ENCODE measurements at places on chromosomes 12 and 14.

DNA sequence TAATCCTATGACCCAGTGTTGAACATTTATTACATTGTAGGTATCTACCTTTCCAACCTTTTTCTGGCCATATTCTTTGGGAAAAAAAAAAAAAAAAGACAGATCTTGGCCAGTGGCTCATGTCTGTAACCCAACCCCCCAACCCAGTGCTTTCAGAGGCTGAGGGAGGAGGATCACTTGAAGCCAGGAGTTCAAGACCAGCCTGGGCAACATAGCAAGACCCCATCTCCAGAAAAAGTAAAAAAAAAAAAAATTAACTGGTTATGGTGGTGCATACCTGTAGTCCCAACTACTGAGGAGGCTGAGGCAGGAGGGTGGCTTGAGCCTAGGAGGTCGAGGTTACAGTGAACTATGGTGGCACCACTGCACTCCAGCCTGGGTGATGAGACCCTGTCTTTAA lies 58.1 kb downstream of the ACACB start:
- DNase-seq, result no peak

- no peak for DNase-seq
Observed at GRCh38 chr14:32327255-32327961, 1.7 kb upstream of the AKAP6 start.

DNA sequence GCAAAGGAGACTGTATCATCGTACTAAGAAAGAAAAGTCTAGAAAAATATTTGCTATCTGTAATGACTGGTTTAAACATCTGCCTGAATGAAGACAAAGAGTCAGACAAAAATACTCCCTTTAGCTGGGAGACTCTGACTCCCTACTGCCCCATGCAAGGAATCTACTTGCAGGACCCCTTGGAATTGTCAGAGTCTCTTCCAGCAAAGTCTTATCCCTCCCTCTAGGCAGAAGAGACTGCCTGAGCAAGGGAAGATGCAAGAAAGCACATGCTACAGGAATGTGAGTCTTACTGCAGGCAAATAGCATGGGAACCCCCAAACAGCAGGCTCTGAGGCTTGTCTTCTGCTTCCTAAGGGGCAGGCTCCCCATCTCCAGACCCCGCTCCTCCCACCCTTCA lies 154.0 kb downstream of the KCNA5 start:
- DNase-seq, result no peak

DNA sequence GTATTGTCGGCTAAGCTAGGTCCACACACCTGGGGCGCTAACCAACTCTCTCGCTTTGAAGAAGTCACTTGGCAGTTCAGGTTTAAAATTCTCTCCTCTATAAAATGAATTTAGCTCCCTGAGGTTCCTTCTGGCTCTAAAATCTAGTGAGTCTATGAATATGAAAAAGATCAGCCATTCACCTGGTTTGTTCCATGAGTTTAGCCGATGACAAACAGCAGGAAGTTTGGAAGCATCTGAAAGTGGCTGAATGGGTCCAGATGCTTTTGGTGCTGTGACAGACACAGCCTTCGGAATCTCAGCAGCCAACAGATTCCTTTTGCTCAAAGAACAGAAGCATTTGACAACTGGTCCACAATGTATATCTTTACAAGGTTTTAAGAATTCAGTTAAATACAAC lies 73.4 kb upstream of the FOXN3 start:
- no peak for DNase-seq

DNA sequence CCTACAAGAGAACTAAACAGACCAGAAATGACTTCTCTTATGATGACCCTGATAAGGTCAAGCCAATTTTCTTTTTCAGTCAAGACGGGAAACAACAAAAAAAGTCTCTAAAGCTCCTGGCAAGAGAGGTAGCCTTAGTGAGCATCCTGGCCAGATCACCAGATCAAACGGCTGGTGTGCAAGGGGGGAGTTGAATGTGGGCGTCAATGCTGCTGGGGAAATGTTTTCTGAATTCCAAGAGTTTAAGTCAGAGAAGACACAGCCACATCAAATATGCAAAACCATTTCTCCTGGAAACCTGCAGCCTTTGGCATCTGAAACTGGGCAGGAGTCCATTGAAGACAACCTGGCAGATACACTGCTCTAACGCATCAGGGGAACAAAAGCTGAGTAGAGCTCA lies 16.0 kb upstream of the SELPLG start:
- DNase-seq, result peak; percentile 87

GRCh38 chr14:36979863-36980262 lies 192.5 kb downstream of the SLC25A21 start:
- no peak for DNase-seq

DNA sequence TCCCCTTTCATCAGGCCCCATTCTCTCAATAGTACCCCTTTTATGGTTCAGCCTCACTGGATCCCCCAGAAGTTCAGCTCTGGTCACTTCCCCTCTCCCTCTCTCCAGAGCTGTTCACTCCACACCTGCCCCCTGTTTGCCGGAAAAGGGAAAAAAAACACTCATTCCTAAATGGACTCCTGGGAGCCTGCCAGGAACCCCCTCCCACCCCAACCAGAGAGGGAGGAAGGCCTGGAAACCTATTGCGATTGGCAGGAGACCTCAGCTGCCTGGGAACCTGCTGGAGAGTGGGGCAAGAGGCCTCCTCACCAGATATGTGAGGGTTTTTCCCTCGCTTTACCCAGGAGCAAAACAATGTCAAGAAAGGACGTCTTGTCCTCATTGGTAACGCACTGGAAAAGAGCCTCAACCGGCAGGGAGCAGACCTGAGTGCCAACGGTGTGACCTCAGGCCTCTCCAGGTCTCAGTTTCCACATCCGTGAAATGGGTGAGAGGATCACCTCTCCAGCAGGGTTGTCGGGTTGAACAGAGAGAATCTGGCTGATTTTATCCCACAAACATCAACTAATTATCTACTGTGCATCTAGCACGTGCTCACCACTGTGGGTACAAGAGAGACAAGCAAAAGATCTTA lies 4.6 kb downstream of the DTX1 start:
- no peak for DNase-seq

DNA sequence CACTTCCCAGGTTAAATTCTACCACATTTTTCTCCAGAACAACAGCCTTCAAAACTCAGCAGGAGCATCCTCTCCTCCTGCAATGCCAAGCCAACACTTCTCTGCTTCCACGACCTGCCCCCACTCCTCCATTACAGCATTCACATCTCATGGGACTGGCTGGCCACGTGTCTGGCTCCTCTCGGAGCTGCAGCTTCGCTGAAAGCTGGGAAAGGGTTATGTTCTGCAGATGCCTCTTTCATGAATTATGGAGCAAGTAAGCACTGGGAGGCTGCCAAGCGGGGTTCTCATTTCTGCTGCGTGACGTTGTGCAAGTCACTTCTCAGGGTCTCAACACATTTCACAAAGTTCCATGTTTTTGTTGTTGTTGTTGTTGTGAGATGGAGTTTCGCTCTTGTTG lies 142.2 kb upstream of the RFLNA start:
- peak; percentile 28 for DNase-seq

DNA sequence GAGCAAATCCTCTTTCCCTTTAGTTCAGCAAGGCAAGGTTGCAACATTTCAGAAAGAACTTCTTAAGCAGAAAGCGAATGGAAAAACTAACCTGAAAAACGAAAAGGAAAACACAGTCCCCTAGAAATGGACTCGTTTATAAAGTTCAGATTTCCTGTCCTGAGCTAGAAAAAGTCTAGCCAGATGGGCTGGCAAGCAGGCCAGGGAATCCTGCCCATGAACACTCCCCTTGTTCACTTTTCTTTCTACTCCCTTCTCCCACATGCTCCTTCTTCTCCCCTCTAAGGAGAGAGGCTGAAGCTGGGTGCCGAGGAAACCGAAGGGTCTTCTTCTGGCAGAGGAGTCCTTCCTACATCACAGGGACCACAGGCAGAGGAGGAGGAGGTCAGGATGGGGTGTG lies 27.1 kb downstream of the LTBP2 start:
- DNase-seq, result no peak

DNA sequence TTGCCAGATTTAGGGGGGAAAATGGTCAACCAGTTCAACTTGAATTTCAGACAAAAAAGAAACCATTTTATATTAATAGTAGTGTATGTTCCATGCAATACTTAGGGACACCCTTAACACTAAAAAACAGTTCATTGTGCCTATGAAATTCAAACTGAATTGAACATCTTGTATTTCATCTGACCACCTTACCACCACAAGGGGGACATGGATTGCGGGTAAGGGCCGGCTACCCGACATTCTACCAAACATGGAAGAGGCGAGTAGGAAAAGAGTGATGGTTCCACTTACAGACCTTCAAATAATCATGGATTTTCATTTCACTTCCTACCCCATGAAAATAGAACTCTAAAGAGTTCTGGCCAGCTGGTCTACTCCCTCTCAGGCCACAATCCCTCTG lies 10.3 kb upstream of the STK38L start:
- DNase-seq, result no peak

GRCh38 chr14:77488558-77488957 lies 10.1 kb downstream of the ISM2 start:
- DNase-seq, result no peak

DNA sequence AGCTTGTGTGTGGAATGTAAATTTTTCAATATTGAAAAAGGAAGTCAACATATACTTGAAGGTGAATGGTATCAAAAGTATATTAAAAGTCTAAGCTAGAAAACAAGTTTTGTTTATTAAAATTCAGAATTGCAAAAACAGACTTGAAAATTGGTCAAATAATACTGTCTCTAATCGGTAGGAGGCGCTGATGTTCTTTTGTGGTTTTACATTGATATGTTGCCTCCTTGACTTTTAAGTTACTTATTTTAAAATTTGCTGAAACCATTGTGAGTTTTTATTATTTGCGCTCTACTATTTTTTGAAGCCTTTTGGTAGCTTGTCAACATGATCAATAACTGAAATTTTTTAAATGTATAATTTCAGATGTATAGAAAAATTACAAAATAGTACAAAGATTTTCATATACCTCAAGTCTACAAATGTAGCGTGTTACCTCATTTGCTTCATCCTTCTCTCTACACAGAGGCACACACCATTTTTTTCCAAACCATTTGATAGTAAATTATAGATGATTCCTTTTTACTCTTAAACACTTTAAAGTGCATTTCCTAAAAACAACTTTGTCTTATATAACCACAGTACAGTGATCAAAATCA lies 6.9 kb downstream of the RTRAF start:
- DNase-seq, result no peak
